ENCODE measurements at places on chromosomes 7 and 10.

DNA sequence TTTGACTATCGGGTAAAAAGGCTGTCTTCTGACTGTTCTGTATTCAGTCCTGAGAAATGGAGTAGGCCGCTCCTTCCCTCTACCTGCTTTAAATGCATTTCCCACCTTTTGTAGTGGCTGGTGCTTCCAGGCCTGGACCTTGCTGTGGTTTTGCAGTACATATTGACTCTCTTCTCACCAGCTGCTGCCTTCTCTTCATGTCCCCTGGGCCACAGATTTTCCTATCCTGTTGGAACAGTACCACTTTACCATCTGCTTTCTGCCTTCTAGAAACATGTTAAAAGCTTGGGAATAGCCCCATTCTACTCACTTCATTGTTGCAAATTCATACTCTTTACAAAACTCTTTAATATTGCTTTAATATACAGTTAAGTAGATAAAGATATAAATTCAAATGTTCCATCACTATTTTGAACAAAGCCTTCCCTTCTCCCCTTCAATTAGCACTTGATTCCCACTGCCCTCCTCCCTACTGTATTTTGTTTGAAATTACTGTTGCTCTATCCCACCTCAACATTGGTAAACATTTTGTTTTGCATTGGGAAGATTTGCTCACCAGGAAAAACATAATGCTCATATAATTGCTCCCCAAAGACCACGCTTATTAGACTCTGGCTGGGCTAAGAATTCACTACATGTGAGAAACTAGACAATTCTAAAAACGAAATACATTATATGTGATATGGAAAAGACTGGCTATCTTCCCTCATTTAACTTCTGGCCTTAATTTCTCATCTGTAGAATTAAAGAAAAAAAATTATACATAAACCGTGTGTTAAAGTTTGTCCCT is 17.3 kb upstream of the SEMA3C start:
- DNase-seq, result no peak

GRCh38 chr10:51960494-51960895 is 261.1 kb upstream of the CSTF2T start:
- no peak for DNase-seq

DNA sequence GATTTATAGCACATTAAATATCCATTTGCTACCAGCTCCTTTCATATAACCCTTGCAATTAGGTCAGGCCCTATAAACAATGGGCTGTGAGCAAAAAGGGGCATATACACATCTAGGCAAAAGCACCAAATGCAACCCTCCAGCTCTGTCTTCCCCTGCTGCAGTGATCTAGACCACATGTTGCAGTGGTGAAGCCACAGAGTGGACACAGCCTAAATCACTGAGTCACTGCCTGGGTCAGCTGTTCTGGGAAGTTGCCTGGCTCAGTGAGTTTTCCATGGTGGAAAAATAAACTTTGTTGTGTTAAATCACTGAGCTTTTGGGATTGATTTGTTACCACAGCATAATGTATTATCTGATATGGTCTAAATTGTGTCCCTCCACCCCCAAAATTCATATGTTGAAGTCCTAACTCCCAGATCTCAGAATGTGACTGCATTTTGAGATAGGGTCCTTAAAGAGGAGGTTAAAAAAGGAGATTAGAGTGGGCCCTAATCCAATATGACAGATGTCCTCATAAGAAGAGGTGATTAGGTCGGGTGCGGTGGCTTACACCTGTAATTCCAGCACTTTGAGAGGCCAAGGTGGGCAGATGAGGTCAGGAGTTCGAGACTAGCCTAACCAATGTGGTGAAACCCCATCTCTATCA is 70.4 kb downstream of the ZFAND4 start:
- DNase-seq, result no peak

DNA sequence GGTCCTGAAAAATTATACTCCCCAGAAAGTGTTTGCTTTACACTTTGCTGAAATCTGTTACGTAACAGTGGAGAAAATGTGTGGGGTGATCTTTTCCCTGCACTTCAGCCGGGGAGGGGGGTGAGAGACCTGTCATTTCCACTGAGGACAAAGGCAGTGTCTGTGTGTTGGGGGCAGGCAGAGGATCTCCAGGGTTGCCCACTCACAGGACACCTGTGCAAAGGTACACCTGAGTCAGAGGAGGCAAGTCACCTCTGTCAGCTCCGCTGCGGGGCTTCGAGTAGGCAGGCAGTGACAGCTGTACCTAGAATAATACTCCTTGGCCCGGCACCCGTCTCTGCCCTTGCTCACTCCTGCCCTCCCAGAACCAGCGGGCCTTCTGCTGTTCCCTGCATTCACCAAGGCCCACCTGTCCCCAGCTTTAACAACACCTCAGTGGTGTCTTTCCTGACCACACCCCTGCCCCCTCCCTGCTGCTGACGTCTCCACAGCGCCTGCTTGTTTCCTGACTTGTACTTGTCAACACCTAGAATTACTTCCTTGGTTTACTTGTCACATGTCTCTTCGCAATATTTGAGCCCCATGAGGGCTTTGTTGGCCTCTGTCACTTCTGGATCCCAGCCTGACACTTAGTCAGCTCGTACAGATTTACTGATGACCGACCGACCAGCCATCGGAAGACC is 159.2 kb downstream of the NEURL1 start:
- no peak for DNase-seq

- no peak for DNase-seq
Measured at GRCh38 chr7:99790407-99790806, 6.4 kb upstream of the CYP3A4 start.

GRCh38 chr7:27940341-27940740 is 200.4 kb downstream of the TAX1BP1 start:
- no peak for DNase-seq

GRCh38 chr7:1340461-1341360 is 108.0 kb downstream of the UNCX start:
- DNase-seq, result no peak

Data from T-helper 9 cell (primary cell).